ENCODE measurements at places on chromosomes 4 and X.
A peak's percentile ranks its signal among the peaks of the same experiment; 100 is the strongest.

DNA sequence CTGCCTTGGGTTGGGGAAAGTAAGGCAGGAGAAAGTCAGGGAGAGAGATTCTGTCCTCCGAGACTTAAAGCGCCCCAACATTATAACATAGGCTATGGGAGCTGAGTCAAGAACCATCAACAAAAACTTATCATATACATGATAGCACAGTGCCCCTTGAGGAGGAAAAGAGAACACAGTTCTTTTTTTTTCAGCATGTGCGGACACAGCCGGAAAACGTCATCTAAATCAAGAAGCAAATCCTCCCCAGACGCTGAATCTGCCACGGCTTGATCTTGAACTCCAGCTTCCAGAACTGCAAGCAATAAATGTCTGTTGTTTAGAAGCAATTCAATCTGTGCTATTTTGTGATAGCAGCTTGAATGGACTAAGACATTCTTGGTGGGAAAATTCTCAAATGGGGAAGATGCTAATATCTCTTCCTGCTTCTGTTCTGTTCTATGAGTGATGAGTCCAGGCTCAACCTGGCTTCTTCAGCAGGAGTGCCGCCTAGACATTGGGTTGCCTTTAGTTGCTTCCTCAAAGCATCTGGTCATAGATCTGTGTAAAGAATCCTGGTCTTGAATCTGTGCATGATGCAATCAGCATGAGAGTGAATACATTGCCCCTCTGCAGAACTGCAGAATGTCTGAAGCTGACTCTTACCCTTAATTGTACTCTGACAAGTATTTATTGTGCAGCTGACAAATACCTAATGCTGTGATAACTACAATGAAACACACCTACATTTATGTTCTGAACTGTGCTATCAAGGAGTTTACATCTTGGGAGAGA lies 549.8 kb upstream of the PRKX start:
- no peak for DNase-seq

GRCh38 chrX:56744996-56745395 lies 16.0 kb downstream of the NBDY start:
- no peak for DNase-seq

DNA sequence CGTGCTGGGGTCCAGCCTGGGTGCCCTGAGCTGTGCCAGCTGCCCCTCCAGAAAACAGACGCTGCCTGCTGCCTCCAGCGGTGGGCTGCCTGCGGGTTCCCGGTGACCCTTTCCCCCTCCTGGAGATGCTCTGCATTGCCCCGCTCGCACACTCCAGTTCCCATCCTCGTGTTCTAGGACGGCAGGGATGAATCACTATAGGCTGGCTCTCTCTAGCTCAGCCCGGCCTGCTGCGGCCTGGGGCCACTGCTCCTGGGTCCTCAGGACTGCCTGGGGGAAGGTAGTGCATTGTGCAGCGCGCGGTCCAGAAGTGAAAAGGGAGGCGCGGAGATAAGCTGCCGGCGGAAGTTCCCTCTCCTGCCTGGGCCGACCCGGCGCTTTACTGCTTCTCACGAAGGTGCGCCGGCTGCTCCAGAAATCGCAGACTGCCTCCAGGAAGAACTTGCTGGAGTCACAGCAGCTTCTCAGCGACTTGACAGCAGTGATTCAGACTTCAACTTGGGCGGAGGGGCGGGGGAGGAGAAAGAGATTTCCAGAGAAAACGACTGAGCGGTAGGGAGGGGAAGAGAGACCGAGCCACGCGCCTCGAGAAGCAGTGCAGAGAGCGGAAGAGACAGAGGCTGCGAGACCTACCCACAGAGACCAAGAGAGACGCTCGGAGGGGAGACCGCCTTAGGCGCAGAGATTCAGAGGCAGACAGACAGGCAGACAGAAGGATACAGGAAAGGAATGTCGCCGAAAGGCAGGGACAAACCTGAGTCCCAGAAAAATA lies 6.7 kb upstream of the MSX1 start:
- peak; percentile 54 for DNase-seq

GRCh38 chr4:37795581-37796195 lies 30.8 kb upstream of the PGM2 start:
- no peak for DNase-seq

GRCh38 chr4:169102026-169102425 lies 92.0 kb upstream of the CBR4 start:
- DNase-seq, result no peak

DNA sequence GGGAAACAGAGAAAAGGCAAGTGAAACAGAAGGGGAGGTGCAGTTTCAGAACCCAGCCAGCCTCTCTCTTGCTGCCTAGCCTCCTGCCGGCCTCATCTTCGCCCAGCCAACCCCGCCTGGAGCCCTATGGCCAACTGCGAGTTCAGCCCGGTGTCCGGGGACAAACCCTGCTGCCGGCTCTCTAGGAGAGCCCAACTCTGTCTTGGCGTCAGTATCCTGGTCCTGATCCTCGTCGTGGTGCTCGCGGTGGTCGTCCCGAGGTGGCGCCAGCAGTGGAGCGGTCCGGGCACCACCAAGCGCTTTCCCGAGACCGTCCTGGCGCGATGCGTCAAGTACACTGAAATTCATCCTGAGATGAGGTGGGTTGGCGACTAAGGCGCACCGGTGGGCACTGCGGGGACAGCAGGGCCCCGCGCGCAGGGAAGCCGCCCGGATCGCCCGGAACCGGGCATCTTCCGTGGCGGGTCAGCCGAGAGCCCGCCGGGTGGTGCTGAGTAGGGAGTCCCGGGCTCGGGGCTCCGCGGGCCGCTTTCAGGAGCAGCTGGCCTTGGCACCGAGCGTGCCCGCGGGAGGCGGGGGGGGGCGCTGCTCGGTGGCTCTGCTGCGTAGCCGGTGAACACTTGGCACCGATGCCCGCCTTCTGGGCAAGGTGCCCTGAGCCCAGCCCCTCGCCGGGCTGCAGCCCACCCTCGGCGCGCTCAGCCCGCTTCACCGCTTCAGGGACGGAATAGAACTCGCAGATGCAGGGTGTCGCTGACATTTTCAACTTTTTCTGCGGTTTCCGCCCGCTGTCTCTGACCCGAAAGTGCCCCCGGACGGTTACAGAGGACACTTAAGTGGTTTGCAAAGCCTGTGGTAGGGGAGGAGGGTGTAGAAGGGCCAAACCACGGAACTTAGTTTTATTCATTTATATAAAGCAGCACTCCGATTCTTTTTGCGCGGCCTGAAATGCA lies at the start of gene CD38:
Gene CD38, plus strand, starts transcription at position 40 of the 953 bp plus-strand sequence. Its CDS starts 87 bp downstream, at position 127.
- peak; percentile 71 for DNase-seq

DNA sequence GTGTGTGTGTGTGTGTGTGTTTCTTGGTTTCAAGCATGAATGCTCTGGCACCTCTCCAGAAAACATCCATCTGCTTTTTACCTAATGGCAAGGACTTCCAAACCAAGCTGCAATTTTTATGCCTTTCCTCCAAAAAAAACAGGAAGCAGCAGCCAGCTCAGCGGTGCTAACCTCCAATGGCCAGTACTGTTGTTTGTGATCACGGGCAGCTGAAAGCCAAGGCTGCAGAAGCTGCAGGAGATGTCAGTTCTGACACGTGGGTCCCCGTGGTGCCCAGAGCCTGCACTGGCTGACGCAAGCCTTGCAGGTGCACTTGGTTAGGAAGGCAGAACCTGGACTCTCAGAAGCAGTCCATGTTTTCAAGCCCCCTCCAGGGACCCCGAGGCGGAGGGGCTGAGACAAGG lies 313.6 kb upstream of the DDX53 start:
- no peak for DNase-seq

DNA sequence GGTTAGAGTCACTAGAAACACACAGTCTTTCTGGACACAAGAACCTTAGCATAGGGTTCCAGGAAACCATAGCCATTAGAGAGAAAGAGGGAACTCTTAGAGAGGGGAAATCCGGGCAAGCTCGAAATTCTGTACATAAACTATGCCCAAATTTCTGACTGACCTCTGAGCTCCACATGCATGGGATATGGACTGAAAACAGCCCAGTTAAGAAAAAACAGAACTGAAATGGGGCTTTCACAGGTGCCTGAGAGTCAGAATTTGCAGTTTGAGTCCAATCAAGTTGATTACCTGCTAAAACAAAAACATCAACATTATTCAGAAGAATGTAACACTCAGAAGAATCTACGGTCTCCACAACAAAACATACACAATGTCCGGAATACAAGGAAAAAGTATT lies 13.1 kb downstream of the DCHS2 start:
- DNase-seq, result no peak

DNA sequence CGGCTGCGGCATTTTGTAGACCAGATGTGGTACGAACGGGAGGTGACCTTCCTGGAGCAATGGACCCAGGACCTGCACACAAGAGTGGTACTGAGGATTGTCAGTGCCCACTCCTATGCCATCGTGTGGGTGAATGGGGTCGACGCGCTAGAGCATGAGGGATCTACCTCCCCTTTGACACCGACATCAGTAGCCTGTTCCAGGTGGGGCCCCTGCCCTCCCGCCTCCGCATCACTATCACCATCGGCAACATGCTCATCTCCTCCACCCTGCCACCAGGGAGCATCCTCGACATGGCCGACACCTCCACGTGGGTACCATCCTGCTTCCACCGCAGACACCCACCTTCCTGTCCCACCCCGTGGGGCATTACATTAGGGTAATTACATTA lies 46.2 kb downstream of the SMARCA5 start:
- DNase-seq, result no peak

DNA sequence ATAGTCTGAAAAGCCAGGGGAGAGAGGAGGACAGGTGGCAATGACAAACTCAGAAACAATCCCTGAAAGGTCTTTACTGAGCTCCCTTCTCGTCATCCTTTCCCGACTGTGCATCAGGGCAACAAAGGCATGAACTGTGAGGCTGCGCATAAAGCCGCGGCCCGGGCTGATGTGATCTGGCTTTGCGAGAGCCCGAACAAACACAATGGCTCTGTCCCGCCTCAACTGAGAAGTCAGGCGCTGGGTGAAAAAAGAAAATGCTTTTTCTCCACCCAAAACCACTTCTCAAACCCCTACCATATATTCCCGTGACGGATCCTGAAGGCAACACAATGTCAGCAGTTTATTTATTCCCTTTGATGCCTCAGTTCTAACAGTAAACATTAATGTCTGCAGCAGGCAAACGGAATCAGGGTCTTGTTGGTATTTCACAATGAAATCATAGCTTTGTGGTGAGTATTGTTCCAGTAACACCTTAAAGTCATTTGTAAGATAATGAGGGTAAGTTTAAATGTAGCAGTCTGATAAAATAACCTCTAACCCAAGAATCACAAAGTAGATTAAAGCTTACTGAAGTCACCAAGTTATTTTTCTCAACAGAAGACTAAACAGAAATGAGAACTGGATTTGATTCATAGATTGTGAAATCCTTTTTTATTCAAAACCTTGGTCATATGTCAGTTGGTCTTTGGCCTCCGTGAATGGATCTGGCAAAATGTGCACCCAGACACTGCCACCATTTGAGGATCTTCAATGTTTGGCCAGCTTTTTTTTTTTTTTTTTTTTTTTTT lies 67.4 kb downstream of the APBB2 start:
- peak; percentile 57 for DNase-seq

DNA sequence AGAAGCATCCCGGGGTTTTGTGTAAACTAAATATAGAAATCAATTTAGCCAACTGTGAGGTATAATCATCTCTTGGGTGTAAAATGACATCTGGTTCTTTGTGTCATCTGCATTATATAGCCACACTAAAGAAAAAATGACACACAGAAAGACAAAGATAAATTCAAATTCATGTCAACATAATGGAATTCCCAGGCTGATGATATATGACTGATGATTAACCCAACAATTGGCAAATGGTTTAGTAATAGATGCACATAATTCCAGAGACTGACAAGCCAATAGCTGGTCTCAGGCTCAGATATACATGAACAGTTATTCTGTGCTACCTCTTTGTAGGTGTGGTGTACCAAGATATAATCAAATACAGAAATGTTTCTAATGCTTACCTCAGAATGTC lies 375.4 kb upstream of the PITX2 start:
- no peak for DNase-seq

- DNase-seq, result no peak
Observed at GRCh38 chrX:39248330-39248729, 447.1 kb downstream of the MID1IP1 start.

- DNase-seq, result no peak
Observed at GRCh38 chr4:151675411-151675971, 85.3 kb downstream of the GATB start.

- DNase-seq, result no peak
Observed at GRCh38 chr4:111952688-111953087, 192.6 kb upstream of the FAM241A start.

GRCh38 chr4:169315530-169316343 lies 45.0 kb upstream of the SH3RF1 start:
- DNase-seq, result no peak

DNA sequence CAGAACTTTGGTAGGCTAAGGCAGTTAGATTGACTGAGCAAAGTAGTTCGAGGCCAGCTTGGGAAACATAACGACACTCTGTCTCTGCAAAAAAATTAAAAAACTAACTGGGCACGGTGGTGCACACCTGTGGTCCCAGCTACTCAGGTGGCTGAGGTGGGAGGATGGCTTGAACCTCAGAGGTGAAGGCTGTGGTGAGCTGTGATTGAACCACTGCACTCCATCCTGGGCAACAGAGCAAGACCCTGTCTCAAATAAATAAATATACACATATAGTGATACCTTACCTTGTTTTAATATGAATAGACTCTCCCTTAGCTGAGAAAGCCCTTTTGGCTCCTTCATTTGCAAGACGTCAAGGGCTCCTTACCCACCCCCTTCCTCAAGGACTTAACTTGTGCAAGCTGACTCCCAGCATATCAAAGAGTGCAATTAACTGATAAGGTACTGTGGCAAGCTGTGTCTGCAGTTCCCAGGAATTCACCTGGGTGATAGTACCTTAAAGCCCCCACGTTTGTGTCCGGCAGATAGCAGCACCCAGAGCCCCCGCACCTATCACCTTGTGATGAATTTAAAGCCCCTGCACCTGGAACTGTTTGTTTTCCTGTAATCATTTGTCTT lies 655.6 kb upstream of the GALNTL6 start:
- DNase-seq, result no peak

GRCh38 chr4:13294961-13295605 lies 189.1 kb downstream of the RAB28 start:
- DNase-seq, result no peak

GRCh38 chr4:21801661-21802385 lies 146.7 kb downstream of the KCNIP4 start:
- no peak for DNase-seq

DNA sequence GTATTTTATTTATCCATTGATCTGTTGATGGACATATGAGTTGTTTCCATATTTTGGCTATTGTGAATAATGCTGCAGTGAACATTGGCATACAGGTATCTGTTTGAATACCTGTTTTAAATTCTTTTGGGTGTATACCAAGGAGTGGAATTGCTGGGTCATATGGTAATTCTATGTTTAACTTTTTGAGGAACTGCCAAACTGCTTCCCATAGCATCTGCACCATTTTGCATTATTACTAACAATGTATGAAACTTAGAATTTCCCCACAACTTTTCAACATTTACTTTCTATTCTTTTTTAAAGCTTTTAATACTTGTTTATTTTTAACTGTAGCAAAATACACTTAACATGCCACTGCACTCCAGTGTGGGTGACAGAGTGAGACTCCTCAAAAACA lies 57.0 kb upstream of the MSN start:
- DNase-seq, result no peak

- no peak for DNase-seq
Observed at GRCh38 chrX:21721195-21721594, 36.7 kb downstream of the SMPX start.
